AG09319 (cell line): ENCODE measurements at places on chromosomes 3 and 15.

- no peak for DNase-seq
Observed at GRCh38 chr3:153897842-153898241, 223.3 kb upstream of the ARHGEF26 start.

DNA sequence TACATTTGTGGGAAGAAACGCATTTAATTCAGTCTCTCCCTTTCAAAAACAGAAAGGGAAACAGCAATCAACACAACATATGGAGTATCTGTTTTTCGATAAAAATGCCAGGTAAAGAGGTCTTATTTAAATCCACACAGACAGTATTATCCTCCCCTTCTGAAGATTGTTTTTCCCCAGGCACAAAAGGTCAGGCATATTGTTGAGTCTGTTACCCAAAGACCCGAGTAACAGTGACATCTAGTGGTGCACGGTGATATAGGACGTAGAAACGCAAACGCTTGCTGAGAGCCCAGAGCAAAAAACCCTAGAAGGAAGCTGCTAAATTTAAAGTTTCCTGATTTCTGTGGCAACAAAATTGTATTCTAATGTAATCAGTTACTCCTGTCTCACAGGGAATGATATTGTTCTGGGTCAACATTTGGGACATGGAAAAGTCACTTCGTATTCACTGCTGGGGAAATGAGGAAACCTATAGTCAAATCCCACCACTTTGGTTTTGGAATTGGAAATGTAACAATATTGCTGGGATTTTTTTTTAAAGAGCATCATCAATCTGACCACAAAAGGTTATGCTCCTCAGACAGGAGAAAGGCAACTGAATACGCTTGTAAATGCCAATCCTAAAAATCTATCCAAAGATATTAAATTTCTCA, 312.7 kb upstream of the CCDC54 start:
- peak; percentile 40 for DNase-seq

DNA sequence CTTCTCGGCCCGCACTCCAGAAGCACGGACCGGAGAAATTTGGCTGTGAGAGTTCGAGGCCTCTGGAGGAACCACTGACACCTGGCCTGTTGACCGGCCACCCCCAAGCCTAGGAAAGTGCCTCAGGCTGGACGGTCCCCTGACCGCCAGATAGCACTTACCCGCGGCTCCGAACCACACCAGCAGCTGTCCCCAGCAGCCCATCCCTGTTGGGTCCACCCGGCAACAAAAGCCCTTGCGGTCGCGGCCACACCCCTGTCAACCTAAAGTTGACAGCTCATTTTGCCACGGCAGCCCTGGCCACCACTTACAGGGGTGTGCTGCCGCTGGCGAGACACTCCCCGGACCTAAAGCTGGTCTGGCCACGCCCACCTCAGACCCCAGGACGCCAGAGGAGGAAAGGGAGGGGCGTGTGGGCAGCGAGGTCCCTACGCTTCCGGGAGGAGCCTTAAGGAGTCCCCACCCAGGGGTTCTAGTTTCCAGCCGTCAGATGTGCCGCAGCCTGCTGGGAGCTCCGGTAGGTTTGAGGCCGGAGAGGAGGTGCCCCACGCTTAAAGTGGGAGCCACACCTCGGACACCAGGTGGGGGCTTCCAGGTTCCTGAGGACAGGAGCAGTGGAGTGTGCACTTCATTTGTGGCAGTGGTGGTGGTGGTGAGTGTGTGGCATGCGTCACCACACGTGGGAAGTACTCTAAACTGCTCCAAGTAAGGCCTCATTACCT, at the start of gene LTK:
TSS of gene LTK (minus strand) at position 322 of the 722 bp plus-strand sequence. CDS start at position 204, 118 bp downstream.
- DNase-seq, result no peak

GRCh38 chr15:91400481-91400880, 300.4 kb downstream of the SV2B start:
- no peak for DNase-seq

DNA sequence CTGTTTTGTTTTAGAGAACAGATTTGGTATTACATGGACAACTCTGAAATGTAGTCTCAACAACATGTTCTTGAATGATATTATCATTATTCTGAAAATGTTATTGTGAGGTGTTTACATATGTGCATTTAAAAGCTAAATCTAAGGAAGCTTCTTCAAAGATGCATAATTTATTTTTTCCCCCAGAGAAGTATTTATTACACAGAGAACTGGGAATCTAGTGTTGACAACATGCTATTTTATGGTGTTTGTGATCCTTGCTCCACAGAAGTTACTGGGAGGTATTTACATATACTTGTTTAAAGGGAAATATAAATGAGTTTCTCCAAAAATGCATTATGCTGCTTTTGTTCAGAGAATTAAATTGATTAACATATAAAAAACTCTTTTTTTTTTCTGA, 18.3 kb upstream of the TUBGCP5 start:
- no peak for DNase-seq

DNA sequence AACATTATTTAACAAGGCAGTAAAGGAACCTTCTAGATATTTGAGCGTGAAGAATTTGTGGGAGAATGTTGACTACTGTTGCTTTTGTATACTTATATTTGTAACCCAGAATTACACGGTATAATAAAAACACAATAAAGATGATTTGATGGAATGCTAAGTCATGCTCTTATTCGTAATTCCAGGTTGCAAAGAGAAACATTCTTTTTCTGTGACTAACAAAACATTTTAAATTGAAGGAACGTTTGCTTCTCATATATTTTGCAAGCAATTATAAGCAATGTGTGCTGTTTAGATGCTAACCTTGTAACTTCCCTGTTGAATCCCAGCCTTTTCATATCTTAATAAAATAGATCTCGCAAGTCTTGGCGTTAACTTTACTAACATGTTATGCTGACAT, 124.4 kb upstream of the CGNL1 start:
- peak; percentile 19 for DNase-seq

- no peak for DNase-seq
Observed at GRCh38 chr3:129502641-129503408, 25.6 kb upstream of the RHO start.

DNA sequence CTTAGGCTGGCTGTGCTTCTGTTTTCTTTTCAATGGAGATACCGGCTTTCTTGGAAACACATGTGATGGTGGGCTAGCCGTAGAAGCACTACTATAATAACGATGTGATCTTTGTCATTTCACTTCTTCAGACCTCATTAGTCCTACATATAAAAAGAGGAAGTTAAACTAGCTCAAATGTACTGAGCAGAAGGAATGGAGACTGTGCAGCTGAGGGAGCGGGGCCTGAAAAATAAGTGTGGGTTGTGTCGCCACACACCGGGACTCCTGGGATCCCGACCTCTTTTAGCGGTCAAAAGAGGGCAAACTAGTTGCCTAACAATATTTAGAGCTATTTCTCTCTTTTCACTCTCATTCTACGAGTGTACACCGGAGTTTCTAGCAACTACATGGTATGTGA, 1.0 kb upstream of the RNF7 start:
- no peak for DNase-seq

DNA sequence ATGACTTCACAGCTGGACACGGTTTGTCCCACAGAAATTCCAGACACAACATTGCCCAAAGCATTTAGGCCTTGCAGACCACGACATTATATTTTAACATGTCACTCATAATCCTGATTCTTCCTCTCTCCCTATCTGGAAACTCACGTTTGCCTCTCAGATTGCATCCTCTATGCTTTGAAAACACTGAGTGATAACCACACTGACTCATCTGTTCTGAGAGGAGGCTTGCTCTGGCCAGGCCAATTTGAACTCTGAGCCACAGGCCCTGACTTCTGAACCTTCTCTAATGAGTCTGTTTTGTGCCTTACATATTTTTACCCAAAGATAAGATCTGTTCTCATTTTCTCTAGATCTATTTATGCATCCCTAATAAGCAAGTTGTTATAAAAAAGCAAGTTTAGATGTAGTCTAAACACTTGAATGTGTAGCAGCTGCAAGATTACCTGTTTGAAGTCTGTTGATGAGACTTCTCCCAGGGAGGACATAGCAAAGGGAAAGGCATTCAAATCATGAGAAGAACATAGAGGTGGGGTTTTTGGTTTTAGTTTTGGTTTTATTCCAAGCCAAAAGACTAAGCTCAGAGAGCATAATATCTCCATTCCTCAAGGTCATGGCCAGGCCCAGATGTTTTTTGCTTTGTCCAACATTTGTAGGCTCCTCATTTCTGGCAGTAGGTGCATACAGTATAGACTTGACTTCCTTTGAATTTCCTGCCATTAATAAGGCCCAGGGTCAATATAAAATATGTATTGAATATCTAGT, 234.4 kb upstream of the LRTM1 start:
- DNase-seq, result no peak

- no peak for DNase-seq
Observed at GRCh38 chr3:74515451-74515850, 99.0 kb downstream of the CNTN3 start.

DNA sequence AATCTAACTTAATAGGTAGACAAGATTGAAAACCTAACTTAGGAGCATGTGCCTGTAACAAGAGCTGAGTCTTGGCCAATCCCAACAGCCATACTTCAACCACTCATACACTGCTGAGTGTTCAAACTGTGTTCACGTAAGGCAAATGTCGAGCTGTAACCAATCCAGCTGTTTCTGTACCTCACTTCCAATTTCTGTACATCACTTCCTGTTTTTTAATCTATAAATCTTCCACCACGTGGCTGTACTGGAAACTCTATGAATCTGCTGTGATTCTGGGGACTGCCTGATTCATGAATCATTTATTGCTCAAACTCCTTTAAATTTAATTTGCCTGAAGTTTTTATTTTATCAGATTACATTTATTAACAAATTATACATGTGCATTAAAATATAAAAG, 44.6 kb upstream of the NEDD4 start:
- DNase-seq, result no peak

- DNase-seq, result no peak
Observed at GRCh38 chr15:29819979-29820378, 2.3 kb downstream of the TJP1 start.

DNA sequence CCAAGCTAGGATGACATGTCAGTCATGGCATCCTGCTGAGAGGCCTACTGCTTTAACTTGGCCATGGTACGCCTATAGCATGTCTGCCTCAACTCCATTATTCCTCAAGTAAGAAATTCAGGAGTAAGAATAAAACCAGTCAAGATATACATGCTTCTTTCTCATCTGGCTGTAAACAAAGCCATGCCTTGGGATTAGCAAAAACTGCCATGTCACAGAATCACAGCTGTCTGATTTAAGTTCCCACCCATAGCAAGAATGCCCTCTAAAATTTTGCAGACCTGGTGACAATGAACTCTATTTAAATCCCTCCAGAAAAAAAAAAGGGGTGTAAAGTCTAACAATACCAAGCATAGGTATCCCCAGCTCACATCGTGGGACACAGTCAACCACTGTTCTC, 55.6 kb upstream of the ACAN start:
- DNase-seq, result no peak

DNA sequence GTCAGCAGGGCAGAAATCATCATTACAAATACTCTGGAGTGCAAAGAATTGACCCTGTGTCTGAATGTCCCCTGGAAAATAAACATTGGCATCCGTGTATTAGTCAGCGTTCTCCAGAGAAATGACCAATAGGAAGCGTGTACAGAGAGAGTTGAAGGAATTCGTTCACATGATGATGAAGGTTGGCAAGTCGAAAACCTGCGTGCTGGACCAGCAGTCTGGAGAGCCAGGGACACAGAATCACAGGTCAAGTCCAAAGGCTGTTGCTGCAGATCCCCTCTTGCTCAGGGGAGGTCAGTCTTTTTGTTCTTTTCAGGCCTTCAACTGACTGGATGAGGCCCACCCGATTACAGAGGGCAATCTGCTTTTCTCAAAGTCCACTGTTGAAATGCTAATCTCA, 16.6 kb downstream of the GP9 start:
- no peak for DNase-seq

GRCh38 chr3:126125781-126126251, 41.9 kb upstream of the SLC41A3 start:
- DNase-seq, result no peak

DNA sequence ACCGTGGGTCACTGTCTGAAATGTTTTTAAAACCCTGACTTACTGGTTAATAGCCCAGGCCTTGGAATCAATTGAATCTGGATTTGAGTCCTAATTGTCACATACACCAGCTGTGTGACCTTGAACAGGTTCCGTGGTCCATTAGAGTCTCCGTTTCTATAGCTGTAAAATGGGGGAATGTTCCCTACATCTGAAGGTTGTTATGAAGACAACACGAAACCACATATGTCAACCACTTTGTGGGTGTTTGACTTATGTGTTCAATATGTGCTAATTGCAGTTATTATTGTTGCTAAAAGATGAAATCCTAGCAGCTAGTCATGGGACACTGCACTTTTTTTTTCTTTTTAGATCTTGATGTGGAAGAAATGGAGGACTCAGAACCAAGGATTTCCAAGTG, 35.3 kb downstream of the ZBTB38 start:
- no peak for DNase-seq
